ENCODE measurements at places on chromosomes 16 and 17.
A peak's percentile ranks its signal among the peaks of the same experiment; 100 is the strongest.

GRCh38 chr17:75340631-75341030 is 51.4 kb upstream of the SLC25A19 start:
- no peak for DNase-seq

- DNase-seq, result no peak
These were observed 6.4 kb downstream of the CIAO3 start for GRCh38 chr16:734208-734980.

DNA sequence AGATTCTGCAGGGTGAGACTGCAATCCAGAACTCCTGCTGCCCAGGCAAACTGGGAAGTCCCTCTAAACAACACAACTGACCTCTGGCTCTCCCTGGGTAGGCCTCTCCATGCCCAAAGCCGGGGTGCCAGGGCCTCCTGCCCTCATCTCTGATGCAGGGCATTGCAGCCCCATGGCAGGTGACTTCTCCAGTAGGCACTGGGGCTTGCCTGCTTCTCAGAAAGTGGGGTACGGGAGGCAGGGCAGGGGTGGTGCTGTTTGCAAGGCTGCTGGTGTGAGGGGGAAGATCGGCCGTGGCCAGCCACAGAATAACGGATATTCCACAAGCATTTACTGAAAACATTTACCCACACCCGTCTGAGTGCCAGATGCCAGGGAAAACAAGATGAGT is 4.1 kb upstream of the GPRC5C start:
- DNase-seq, result no peak

GRCh38 chr16:73093146-73094144 is 45.5 kb upstream of the ZFHX3 start:
- no peak for DNase-seq

DNA sequence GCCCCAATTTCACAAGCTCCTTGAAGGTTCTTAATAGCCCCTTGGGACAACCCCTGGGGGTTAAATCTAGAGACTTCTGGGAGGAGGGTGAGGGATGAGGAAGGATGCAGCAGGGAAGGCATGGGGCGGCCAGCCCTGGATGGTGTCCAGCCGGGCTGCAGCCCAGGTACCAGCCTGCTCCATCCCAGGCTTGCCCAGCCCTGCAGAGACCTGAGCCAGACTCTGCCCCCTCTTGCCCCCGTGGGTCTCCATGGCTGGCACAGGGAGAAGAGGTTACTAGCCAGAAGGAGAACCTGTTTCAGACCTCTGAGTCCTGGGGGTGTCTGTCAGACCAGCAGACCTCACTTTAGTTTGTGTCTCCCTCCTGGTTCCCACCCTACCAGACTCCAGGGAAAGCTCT is 8.5 kb downstream of the NHERF1 start:
- no peak for DNase-seq

- no peak for DNase-seq
These were observed 225.9 kb upstream of the EEF2KMT start for GRCh38 chr16:5323284-5324141.

DNA sequence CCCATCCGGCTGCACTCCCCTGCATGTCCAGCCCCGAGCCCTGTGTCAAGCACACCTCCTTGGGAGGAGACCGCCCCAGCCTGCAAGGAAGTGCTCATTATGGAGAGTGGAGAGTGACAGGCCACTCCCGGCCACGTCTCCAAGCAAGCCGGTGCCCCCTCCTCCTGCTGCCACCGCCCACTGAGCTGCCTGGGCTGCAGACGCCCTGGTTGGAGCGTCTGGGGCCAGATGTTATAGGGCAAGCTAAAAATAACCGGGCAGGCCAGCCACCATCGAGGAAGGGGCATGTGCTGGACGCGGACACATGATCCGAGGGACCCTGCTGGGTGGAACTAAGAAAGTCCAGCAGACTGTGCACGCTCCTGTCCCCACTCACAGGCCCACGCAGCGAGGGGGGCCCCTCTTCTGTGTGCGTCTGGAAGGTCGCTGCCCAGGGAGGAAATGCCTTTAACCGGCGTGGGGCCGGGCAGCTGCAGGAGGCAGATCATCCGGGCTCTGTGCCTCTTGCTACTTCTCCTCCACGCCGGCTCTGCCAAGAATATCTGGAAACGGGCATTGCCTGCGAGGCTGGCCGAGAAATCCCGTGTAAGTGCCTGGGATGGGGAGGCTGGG is at the start of gene WFDC1:
TSS of gene WFDC1 (plus strand) at position 348 of the 612 bp plus-strand sequence. CDS start at position 442, 94 bp downstream.
- DNase-seq, result no peak

GRCh38 chr17:79064026-79064425 is 10.6 kb upstream of the ENGASE start:
- DNase-seq, result no peak

DNA sequence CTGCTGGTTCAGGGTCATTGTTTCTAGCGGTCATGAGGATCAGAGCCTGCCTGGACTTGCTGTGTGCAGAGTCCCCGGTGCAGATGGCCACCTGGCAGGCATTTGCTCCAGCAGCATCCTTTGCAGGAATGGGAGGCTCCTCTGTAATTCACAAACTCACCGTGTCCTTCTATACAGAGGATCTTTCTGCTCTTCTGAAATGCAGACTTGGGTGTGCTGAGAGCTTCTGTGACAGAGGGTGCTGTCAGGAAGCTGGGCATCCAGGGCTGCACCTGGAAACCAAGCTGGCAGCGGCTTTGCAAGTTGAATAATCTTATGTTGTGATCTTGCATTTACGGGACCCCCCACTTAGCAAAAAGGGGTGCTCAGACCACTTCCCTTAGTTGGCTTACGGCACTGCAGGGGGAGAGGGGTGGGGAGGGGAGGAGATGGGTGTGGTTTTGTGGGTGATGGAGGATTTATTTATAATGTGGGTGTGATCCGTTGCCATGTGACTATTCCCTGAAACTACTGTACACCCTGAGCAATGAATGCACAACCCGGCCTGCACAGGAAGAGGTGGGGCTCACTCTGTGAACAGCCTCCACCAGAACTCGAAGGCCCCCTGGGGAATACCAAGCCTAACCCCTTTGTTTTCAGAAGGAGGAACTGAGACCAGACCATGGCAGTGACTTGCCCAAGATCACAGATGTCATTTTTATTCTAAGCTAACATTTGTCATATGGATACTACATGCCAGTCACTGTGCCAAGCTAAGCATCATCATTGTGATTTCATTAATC is 178.3 kb downstream of the PRKCB start:
- peak; percentile 35 for DNase-seq

GRCh38 chr16:76941113-76941512 is 249.9 kb upstream of the MON1B start:
- no peak for DNase-seq

GRCh38 chr17:21173543-21173942 is 40.4 kb downstream of the TMEM11 start:
- no peak for DNase-seq

- peak; percentile 10 for DNase-seq
These were observed 9.9 kb downstream of the ZFP90 start for GRCh38 chr16:68548947-68549346.

DNA sequence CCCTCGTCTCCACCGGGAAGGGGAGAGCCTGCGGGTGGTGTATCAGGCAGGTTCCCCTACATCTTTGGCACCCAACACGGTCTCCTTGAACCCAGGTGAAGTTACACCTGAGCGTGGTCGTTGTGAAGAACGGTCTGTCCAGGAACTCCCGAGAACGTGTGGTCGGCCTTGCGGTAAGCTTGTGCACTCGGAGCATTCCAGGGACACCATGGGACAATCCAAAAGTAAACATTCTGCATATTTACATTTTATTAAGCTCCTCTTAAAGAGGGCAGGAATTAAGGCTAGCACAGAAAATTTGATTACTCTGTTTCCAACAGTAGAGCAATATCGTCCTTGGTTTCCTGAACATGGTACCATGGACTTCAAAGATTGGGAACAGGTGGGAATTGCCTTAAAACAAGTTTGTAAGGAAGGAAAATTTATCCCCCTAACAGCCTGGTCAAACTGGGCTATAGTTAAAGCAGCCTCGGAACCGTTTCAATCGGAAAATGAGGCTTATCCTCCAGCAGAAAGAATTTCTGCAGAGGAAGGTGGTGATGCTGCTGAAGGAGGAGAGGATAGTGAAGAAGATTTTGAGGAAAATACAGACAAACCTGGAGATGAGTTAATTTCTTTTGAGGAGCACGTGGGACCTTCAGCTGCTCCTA is 18.2 kb downstream of the ALOX15B start:
- no peak for DNase-seq

DNA sequence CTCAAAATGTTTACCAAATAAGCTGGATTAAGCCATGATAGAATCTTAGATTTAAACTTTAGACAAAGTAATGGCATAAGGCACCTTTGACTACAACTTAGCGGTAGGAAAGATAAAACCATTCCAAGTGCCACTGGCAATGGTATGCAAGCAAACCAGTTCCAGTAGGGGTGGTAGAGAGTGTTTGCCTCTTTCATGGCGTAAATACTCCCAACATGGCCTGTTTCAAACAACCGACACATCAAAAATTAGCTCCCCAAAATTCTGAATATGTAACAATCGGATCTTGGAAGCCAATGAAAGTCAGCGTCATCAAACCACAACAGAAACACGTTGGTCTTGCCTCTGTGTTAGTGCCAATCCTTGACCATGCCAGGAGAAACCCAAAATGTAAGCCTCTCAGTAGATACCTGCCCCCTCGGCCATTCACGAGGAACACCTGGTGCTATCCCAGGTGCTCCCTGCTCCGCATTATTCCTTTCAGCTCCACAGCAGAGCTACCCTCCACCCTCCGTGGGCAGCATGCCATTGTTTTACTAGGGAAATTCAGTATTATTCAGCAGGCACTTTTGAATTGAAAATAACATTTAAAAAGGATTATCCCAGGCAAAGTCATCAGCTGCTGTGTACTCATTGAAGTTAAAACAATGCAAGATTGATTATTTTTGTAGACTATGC is 307.8 kb upstream of the CDH11 start:
- no peak for DNase-seq

- DNase-seq, result no peak
These were observed 6.3 kb downstream of the SNX20 start for GRCh38 chr16:50674831-50675230.

GRCh38 chr17:17206124-17206912 is at the start of gene PLD6:
PLD6 (minus strand) TSS chr17:17206333; CDS start chr17:17206286, 47 bp downstream.
- peak; percentile 93 for DNase-seq

DNA sequence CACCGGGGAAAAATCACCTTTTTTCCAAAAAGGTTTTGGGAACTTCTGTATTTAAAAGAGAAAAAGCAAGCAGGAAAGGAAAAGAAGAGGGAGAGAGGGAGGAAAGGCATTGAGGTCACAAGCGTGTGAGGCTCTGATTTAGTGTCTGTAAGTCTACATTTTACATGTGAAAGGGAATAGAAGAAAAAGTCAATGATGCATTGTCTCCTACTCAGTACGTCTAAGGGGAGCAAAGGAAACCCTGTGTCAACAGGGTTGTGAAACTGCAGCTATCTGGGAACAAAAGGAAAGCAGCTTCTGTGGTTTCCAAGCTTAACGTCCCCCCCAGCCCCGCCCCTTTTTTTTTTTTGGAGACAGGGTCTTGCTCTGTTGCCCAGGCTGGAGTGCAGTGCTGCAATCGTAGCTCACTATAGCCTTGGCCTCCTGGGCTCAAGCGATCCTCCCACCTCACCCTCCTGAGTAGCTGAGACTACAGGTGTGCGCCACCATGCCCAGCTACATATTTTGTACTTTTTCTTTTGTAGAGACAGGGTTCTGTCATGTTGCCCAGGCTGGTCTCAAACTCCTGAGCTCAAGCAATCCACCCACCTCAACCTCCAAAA is 1.8 kb upstream of the CDC42EP4 start:
- DNase-seq, result no peak

DNA sequence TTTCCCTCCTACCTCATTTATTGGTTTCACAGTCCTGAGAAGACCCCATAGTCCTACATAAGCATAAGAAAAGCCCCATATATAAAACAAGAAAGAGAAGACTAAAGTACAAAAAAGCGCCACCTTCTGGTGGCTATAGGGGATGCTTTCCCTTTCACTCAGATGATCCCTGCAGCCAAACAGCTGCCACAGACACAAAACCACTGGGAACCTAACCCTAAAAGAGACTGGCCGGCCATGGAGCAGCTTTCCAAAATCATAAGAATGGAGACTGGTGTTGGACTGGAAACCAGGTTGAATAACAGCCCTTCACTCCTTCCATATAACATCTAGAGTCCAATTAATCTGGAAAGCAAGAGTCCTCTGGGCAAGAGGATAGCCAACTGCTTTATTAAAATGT is 11.4 kb downstream of the DYNC1LI2 start:
- peak; percentile 16 for DNase-seq

DNA sequence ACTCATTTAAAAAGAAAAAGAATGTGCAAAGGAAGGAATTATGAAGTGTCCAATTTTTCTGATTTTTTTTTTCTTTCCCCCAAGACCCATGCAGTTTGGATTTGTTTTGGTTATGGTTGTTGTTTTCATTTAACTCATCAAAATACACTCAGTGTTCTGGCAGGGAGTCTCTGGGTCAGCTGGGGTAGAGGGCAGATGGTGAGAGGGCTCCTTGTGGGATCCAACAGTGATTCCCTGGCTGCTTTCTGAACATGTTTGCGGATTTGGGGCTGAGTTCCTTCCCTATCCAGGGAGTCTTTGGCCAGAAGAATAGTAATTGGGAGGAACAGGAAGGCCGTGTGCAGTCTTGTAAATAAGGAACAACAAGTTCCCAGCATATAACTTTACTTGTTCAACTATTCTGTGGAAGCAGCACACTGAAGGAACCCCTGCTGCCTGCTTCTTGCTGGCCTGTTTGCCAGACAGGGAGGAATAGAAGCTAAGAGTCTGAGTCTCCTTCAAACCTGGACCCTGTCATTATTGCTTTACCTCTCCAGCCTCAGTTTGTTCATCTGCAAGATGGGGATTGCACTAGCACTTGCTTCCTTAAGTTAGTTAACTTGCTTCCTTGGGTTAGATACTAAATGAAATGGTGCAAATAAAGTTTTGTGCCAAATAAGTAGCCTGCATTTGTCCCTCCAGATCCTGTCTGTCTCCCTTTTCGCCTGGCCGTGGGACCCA is 32.1 kb downstream of the C17orf67 start:
- no peak for DNase-seq

GRCh38 chr17:76943781-76944213 is 75.6 kb downstream of the MGAT5B start:
- DNase-seq, result no peak

DNA sequence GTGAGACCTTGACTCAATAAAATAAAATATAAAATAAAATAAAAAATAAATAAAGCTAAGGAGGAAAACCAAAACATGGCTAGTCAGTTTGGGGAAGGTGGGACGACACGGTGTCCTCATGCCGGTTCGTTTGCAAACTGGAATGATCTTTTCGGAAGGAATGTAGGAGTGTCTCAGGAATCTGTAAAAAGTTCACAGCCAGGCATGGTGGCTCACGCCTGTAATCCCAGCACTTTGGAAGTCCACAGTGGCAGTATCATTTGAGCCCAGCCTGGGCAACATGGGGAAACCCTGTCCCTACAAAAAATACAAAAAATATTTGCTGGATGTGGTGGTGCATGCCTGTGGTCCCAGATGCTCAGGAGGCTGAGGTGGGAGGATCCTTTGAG is 14.7 kb upstream of the RPTOR start:
- no peak for DNase-seq

GRCh38 chr16:77246150-77246549 is 46.9 kb downstream of the SYCE1L start:
- DNase-seq, result no peak

- DNase-seq, result no peak
These were observed 5.1 kb downstream of the UBN1 start for GRCh38 chr16:4852221-4852872.

Data from activated CD4-positive, alpha-beta T cell treated with anti-CD3 and anti-CD28 coated beads, Interleukin-2, amount 50 U/mL, for 1 hour (primary cell).